Placental pericyte (primary cell): ENCODE measurements at places on chromosomes 7 and 10. TPM values are rescaled to one million over a fixed set of nuclear protein-coding genes. Genes with fewer than 3 reads are reported as not detected.

CDH23 gene
- under 0.01 and 0.14 TPM in 2 replicates for total RNA-seq

NUTM2D gene
- 1.5 and 1.7 TPM in 2 replicates for total RNA-seq

FFAR4 gene
- total RNA-seq: not detected in 2 replicates

SHTN1 gene
- 3.1 and 9.2 TPM in 2 replicates for total RNA-seq

GPR146 gene
- total RNA-seq: 0.14 and 2.8 TPM in 2 replicates

GSTO1 gene
- total RNA-seq: 224 and 299 TPM in 2 replicates

EIF3B gene
- total RNA-seq: 192 and 231 TPM in 2 replicates

FOXK1 gene
- 27.1 and 39.8 TPM in 2 replicates for total RNA-seq

SUN3 gene
- total RNA-seq: not detected in 2 replicates

FAM24B gene
- total RNA-seq: 0.66 and 2.4 TPM in 2 replicates

GPRIN2 gene
- total RNA-seq: not detected in 2 replicates

TDRD1 gene
- total RNA-seq: 0.44 TPM in 1 of 2 replicates, not detected in the other

AKR1C4 gene
- total RNA-seq: not detected in 2 replicates

CALN1 gene
- total RNA-seq: not detected in 2 replicates

CCNJ gene
- 6.6 and 11.6 TPM in 2 replicates for total RNA-seq

TEX47 gene
- total RNA-seq: not detected in 2 replicates

OR13A1 gene
- under 0.01 TPM in 1 of 2 replicates, not detected in the other for total RNA-seq

HDAC9 gene
- 10.3 and 15.2 TPM in 2 replicates for total RNA-seq

PLAC9 gene
- total RNA-seq: 0.29 and 0.44 TPM in 2 replicates

FBXL13 gene
- 1.1 and 7.0 TPM in 2 replicates for total RNA-seq

CLRN3 gene
- total RNA-seq: not detected in 2 replicates

TAS2R41 gene
- 0.29 TPM in 1 of 2 replicates, not detected in the other for total RNA-seq

CDNF gene
- 0.86 and 1.1 TPM in 2 replicates for total RNA-seq

BBS9 gene
- total RNA-seq: 14.2 and 17.5 TPM in 2 replicates

CACNA2D1 gene
- total RNA-seq: 63.0 and 66.6 TPM in 2 replicates

PCGF6 gene
- 9.8 and 14.6 TPM in 2 replicates for total RNA-seq

GNGT1 gene
- not detected in 2 replicates for total RNA-seq

ZP3 gene
- total RNA-seq: 0.43 and 1.8 TPM in 2 replicates

TACC2 gene
- 6.8 and 24.5 TPM in 2 replicates for total RNA-seq

RNF32 gene
- total RNA-seq: 0.14 and 0.66 TPM in 2 replicates

GRID2IP gene
- not detected in 2 replicates for total RNA-seq

TMEM270 gene
- total RNA-seq: not detected in 2 replicates

REEP3 gene
- 34.1 and 93.5 TPM in 2 replicates for total RNA-seq

MRC1 gene
- under 0.01 and 0.43 TPM in 2 replicates for total RNA-seq

SEC31B gene
- total RNA-seq: 2.9 and 4.2 TPM in 2 replicates

PON1 gene
- not detected in 2 replicates for total RNA-seq
